ENCODE measurements at places on chromosomes 16 and 17.
A peak's percentile ranks its signal among the peaks of the same experiment; 100 is the strongest.

DNA sequence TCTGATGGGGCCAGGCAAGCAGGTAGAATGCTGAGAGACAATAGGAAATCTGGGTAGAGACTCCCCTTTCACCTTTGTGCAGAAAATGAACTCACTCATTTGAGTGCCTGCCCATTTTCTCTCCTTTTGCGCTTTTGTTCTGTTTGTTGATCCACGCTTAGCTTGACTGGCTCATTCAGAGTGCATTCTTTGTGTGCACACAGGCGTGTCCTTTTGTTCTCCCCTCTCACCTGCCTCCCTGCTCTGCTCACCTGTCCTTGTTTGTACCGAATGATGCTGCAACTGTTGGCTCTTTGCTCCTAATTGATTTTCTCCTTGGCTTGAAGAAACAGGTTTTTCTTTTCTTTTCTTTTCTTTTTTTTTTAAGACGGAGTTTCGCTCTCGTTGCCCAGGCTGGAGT, 15.8 kb downstream of the PGS1 start:
- DNase-seq: no peak

GRCh38 chr16:30372038-30372712, 1.9 kb upstream of the TBC1D10B start:
- DNase-seq: no peak

DNA sequence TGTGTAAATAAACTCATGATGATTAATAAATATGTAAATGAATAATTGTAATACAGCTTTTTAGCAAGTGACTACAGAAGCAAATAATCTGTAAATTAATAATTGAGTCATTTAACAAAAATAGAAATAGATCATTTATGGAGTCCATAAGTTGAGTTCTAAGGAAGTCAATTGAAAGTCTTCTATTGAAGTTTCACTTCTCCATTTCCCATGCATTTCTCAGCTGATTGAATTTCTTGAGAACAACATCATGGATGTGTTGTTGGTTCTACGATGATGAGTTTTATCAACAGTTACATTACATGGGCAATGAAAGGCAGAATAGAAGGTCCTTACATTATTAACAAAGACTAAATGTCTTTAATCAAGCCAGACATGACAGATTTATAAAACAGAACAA, 290.4 kb downstream of the MAP2K6 start:
- DNase-seq: no peak

DNA sequence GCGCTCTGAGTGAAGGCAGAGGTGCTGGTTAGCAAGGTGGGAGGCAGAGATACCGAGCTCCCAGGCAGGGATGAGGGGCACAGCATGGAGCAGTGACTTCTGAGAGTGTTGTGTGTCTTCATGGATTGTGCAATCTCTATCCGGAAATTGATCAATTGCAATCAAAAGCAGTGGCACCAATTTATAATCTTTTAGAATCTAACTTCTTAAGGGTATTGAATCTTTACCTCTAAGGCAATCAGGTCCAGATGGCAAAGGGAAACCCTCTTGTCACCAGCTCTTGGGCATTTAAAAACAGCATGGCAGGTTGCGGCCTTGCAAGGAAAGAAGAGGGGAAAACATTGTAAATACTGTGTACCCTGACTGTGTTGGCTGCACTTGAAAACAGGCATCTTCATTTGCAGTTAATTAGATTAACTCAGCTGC, 58.0 kb upstream of the MRTFB start:
- DNase-seq: no peak

DNA sequence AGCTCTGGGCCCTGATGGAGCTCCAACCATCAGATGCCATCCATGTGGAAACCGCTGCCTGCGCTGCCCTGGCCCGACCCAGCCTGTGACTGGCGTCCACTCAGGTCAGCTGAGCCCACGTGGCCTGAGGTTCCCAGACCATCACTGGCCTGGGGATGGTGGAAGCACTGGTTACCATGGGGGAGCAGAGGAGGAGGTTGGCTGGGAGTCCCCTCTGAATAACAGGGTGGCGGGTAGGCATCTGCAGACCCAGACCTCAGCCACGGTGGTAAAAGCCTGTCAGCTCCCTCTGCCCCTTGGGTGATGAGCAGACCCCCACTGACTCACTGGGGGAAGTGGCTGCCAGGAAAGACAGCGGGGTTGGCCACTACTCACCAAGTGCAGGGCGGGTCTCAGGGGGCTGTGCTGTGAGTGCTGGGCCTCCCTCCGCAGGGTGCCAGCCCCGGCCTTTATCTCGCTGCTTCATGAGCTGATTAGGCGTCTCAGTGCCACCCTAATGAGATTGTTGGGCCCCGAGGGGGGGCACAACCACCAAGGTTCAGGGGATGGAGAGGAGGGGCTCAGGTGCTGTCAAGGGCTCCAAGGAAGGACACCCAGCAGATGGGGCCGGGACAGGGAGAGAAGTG, at the start of gene PDE6G:
Gene PDE6G, minus strand, starts transcription at position 425 of the 626 bp plus-strand sequence. CDS start 3,237 bp downstream, outside the sequence.
- DNase-seq: no peak

DNA sequence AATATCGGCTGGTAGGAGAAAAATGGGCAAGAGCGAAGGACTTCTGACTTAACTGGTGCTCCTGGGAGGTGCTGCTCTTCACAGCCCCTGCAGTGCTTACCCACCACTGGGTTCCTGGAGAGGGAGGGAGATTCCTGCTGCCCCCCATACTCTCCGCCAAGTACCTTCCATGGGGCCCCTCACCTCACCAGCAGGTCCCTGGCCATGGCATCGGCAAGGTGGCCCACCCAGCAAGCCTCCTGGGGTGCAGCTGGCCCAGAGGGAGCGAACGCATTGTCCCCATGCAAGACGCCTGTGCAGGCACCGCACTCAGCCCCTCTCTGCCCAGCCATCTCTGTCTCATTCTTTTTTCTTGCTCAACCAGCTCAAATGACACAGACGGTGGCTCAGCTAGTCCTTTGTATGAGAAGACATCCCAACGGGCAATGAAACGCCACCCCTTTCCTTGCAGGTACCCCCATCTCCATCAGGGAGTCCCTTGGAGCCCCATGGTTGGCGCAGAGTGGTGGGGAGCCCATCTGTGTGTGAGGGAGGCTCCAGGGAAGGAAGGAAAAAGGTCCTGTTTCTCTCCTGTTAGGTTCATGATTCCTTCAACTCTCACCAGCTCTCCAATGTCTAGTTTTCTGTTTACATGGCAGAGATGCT, 9.6 kb upstream of the ALDH3A1 start:
- no peak for DNase-seq

GRCh38 chr17:2357931-2358434, 20.7 kb downstream of the SGSM2 start:
- no peak for DNase-seq

DNA sequence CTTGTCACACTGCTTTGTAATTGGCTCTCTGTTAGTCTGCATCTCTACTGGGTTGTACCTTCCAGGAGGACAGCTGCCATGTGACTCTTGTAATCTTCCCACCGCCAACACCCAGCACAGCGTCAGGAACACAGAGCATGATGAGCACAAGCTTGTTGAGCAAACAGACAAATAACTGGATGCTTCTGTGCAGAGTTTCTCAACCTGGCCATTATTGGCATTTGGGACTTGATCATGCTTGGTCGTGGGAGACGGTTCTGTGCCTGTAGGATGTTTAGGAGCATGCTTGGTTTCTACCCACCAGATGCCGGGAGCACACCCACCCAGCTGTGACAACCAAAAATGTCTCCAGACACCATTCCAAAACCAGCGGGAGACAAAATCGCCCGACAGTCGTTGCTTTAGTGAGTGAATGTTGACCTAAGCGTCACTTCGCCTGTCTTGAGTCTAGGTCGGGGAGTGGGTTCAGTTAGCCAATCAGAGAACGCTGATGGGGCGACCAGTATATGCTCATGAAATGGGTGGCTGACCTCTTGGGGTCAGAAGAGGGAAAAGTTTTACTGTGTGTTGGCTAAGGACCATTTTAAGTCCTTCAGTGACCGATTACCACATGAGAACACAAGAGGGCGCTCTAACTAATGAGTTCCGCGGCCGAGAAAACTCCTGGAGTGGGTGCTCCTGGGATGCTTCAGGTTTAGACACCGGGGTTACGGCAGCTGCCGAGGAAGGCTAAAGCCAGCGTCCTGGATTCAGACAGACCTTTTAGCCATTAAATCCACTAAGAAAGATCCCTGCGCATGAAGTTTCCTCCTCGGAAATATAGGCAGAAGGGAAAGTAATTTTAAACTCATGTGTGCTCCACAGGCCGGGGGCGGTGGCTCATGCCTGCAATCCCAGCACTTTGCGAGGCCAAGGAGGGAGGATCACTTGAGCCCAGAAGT, 57.8 kb upstream of the TEX2 start:
- DNase-seq: peak; percentile 82

DNA sequence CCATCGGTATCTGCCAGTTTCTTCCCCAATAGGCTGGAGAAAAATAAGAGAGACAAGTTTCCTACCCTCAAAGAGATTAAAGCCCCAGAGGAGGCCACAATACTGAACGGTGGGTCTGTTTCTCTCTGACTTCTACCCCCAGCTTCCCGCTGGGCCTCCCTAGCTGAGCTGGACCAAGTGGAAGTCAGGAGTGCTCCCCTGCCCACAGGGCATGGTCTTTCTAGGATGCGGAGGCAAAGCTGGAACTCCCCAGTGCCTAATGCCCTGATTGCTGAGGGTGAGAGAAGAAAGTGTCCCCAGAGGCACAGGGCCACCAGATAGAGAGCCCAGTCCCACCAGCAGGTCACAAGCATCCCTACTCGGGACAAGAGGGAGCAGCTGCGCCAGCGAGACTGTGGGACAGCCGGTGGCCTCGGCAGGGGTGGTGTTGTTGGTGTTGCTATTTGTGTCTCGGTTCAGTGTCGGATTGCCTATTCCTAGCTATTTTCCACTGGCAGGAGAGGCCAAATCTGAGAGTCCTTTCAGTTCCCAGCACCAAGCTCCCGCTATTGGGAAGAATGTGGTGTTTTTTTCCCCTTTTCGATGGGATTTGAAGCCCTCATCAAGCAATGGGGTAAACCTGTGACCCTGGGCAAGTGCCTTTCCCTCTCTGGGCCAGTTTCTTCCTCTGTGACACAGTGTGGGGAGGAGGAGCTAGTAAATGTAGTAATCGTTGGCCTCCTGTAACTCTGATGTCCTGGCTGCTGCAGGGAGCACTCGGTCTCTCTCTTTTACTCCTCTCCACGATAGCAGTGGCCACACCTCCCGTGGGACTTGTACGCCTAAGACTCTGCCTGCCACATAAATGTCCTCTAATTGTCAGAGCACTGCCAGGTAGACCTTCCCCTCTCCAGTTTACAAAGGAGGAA, 22.5 kb upstream of the TBX2 start:
- no peak for DNase-seq

DNA sequence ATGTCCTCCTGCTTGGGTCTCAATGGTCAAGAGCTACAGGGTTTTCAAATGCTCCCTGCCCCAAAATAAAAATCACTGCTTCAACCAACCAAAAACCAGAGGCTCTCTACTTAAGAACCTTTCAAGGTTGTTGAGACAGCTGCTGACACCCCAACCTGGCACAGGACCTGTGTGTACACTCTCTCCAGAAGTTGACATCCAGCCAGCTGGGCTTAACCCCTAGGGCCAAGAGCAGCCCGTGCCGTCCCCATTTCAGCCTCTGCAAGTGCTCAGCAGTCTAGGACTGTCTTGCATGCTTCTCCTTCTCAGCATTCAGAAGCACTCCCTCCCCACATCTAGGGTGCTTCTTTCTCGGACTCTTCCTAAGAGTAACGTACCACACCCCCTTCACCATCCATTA, 59.0 kb upstream of the TRAP1 start:
- DNase-seq: no peak

DNA sequence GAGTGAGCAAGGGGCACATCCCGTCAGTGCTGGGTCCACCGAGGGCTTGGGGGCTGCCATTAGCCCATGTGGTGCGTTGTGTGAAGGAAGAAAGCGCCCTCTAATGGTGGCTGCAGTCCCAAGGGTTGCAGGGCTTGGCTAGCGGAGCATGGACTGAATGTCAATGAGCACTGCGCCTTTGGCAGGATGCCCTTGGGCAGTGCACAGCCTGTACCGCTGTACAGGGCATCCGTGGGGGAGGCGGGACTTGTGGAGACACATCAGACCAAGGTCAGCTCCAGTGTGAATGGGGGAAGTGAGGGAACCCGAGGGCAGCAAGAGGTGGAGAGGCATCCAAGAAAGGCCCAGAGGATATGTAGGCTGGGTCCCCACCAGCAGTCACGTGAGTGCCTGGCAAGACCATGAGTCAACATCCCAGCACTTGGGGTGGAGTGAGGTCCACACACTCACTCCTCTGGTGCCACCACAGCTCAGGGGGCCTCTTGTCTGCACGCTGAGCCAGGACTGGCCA, 75.5 kb upstream of the MED9 start:
- DNase-seq: no peak

DNA sequence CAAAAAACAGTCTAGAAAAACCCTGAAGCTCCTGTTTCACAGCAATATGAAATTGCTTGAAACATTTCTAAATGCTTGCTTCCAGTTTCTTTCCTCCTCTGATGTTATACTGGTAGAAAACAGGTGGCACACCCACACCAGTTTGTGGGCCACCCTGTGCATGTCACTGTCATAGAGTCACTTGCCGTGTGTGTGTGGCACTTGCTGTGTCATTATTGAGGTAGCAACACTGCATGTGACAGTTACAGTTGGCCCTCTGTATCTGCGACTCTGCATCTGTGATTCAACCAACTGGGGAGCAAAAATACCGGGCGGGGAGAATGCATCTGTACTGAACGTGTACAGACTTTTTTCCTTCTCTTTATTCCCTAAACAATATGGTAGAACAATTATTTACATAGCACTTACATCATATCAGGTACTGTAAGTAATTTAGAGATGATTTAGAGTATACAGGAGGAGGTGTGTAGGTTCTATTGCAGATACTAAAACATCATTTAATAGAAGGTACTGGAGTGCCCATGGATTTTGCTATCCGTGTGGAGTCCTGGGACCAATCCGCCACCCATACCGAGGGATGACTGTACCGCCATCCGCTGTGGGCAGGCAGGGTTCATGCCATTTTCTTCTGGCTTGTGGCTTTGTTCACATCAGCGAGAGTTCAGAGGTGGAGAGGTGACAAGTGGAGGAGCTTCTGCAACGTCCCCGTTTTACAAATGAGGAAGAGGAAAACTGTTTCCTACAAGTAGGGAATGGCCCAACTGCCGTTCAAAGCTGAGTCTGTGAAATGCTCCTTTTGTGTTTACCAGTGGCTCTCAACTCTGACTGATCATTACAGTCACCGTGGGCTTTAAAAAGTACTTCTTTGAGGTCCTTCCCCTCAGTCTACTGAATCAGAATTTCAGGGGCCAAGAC, 373.7 kb downstream of the SNX29 start:
- no peak for DNase-seq
